GM19239 (cell line): ENCODE measurements at places on chromosomes 11 and 22.

DNA sequence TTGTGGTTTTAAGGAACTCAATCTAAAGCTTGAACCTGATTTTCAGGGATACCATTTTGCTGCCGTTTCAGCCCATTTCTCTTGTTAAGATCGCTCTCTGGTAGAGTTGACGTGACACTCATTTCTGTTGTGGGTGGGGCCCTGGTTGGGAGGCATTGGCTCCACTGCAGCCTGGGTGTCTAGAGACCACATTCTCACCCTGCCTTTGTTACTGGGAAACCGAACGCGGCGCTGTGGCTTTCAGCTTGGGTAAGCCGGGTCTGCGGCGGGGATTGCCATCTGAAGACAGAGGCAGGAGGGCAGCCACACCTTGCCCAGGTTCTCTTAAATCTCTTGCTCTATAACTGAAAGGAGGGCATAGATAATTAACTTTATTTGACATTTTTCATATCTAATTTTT is 3.2 kb downstream of the EHF start:
- DNase-seq, result no peak

GRCh38 chr11:66562275-66562674 is 6.1 kb downstream of the CTSF start:
- no peak for DNase-seq

DNA sequence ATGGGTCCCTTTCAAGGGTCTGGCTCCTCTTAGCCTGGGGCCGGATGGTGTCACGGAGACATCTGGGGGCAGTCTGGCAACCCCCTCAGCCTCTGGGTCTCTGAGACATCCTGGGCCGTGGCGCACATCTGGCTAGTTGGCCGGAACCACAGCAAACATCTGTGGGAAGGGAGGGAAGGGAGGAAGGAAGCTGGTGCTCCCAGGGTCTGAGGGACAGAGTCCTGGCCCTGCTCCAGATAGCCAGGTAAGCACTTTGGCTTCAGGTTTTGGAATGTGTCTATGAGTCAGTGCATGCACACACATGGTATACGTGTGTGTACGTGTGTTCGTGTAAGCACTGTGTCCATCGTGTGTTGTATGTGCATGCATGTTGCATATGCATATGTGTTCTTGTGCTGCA is 225.1 kb downstream of the MN1 start:
- no peak for DNase-seq

- no peak for DNase-seq
These were observed 30.3 kb downstream of the TRIM66 start for GRCh38 chr11:8652140-8652539.

- DNase-seq, result no peak
These were observed 91.5 kb downstream of the PHF21B start for GRCh38 chr22:44918166-44918924.

GRCh38 chr11:78572394-78572793 is 2.3 kb downstream of the NARS2 start:
- DNase-seq, result no peak

DNA sequence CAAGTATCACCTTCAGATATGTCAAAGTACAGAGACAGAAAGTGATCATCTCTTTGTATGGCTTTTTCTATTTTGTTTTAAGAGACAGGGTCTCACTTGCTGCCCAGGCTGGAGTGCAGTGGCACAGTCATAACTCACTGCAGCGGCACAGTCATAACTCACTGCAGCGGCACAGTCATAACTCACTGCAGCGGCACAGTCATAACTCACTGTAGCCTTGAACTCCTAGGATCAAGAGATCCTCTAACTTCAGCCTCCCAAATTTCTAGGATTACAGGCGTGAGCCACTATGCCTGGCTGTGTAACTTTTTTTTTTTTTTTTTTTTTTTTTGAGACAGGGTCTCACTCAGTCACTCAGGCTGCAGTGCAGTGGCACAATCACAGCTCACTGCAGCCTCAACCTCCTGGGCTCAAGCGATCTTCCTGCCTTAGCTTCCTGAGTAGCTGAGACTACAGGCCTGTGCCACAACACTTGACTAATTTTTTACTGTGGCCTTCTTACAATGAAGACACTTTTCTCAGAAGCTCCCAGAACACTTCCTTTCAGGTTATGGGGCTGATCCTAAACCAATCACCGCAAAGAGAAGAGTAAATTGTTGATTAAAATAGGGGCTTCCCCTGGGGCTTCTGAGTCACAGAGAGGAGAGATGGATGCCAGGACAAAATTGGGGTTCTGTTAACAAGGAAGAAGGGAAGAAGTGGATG is 9.0 kb upstream of the HIKESHI start:
- no peak for DNase-seq

DNA sequence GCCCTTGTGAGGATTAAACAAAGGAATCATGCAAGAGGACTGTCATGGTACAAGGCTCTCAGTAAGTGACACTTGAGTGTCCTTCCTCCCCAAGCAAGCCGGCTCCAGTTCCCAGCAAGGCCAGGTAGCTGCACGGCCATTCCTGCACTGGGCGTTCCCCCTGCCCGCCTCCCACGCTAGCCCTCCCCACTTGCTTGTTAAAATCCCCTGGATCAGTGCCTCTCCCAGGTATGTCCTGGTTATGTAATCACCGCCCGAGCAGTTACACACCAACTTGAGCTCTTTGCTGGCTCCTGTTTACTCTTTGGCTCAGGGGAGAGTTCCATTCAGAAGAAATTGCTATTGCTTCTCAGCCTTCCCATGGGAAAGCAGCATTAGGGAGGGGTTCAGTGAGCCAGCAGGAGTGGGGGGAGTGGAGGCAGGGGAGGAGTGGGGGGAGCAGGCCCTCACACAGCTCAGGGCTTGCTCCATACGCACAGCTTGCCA is 19.4 kb upstream of the MYEOV start:
- DNase-seq, result no peak

GRCh38 chr11:83238111-83238510 is 44.6 kb downstream of the ANKRD42 start:
- DNase-seq, result no peak

GRCh38 chr22:45925811-45926351 is 51.1 kb downstream of the WNT7B start:
- DNase-seq, result no peak

GRCh38 chr11:2428322-2428795 is 16.0 kb downstream of the TRPM5 start:
- peak; percentile 67 for DNase-seq

DNA sequence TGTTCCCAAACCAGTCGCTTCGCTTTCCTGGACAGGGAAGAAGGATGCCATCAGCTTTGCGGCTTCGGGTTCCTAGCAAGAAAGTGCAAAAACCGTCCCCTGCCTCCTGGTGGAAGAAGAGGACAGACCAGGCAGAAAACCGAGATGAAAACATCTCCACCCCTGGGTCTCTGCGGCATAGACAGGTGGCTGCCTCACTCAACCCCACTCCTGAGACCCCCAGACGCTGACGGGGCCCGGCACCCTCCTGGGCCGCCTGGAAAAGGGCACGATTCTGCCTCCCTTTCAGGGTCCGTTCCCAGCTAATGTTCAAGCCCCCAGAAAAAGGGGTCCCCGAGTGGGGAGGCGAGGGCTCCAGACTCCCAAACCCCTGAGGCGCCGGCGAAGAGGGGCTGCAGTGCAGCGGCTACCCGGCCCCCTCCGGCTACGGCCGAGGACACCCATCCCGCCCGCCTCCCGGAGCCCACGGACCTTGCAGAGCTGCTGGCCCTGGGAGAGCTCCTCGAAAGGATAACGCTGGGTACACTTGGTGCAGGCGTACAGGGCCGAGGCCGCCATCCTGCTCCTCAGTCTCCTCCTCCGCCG is 569 bp downstream of the FAM76B start:
- DNase-seq, result no peak

- DNase-seq, result no peak
These were observed 1458.1 kb upstream of the TENM4 start for GRCh38 chr11:80898910-80899309.

DNA sequence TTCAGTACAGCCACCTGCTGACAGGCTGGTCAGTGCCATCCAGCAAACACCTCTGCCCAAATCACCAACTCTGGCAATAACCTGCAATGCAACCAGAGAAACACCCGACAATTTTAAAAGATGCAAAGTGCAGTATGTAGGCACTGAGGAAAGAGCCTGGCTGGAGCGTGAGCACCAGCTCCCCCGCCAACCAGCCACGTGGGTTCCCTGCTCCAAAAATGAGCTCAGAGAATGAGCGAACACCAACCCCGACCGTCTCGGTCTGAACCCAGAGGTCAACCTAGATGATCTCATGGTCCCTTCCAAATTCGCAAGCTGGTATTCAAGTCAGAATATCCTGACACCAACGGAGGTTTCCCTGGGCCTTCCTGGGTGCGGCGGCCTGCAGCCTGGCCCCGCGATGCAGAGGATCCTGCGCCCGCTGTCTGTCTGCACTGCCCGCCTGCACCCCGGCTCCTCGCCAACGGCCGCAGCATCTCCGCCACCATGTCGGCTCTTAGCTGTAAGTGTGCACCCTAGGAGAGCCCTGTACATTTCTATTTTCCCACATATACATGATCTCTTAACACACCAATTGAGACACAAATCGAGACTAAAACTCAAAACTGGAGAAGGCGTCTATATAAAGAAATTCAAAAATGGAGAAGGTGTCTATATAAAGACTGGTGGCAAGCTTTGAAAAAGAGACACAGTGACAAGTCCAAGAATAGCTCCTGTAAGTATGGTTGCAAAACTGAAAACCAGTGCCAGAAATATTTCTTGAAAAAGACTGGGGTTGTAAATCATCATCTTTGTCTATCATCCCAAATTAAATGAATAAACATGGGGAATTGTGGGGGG is 22.8 kb downstream of the TMEM184B start:
- no peak for DNase-seq

- DNase-seq, result no peak
These were observed 9.5 kb upstream of the RFPL3 start for GRCh38 chr22:32348031-32348611.

GRCh38 chr11:38948392-38948791 is 2350.4 kb upstream of the RAG2 start:
- DNase-seq, result no peak

DNA sequence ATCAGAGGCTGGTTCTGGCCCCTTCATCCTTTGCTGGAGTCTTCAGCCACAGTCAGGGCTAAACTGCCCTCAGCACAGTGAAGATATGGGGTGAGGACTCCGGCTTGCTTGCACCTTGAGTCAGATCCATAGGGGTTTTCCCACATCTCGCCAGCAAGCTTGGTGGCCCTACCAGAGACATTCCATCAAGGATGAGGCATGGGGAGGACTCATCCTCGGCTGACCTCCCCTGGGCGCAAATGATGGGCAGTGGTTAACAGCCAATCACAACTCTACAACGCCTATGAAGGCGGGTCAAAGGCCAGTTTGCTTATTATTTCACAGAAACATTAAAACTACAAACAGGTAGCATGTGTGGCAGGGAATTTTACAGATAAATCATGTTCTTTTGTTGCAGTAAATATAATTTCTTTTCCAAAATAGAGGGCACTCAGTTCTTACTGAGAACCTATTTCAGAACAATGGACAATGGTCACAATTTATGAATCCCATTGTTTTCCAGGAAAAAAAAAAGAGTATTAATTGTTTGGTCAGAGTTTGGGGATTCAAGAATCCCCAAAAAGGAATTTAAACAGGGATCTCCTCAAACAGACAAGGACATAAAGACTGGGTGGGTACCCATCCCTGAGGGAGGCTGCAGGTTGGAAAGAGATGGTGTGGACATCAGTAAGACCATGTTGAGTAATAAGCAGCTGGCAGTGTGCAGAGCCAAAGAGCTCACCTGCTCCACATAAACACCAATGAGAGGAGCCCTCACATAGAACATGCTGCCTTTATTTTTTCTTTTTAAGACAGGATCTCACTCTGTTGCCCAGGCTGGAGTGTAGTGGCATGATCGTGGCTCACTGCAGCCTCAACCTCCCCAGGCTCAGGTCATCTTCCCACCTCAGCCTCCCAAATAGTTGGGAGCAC is 14.8 kb downstream of the PLAAT3 start:
- DNase-seq, result no peak

DNA sequence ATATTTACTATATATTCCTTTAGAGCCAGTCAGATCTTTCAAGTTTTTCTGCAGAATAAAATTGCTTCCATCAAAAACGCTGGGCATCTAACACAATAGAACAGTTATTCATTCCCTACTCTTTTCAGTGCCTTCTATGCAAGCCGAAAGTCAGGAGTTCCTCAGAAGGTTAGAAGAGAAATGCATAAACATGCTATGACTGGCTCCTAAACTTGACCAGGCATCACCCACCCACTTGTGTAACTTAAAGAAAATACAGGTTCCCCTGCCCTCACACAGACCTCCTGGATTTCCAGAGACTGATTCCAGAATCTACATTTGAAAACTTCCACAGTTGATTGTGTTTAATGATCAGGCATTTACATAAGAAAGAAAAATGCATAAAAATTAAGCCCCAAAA is 19.3 kb upstream of the ARHGAP32 start:
- no peak for DNase-seq

DNA sequence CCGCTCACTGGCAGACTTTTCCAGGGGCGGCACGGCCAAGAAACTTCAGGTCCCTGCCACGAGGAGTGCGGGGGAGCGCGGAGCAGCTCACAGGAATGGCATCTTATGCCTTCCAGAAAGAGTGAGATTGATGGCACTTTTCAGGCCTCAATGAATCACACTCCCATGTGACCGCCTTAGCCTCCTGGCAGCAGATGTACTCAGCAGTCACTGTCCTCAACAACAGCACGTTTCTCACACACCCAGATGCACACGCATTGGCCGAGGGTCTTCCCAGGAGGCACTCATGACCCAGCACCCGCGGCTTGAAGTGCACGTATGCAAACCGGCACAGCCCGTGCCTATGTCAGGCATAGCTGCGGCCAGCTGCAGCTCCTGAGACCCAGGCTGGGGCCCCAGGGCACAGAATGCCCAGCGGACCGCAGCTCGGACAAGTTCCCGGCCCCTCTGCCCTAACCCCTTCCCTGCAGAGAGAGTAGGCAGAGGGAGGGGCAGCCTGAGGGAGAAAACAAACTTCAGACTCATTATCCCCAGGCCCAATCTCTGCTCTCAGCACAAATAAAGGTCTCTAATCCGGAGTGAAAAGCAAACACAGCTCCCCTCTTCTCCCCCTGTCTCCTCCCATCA is 48.3 kb downstream of the RPUSD4 start:
- DNase-seq, result no peak

GRCh38 chr11:73234471-73235181 is 16.5 kb downstream of the P2RY2 start:
- no peak for DNase-seq

DNA sequence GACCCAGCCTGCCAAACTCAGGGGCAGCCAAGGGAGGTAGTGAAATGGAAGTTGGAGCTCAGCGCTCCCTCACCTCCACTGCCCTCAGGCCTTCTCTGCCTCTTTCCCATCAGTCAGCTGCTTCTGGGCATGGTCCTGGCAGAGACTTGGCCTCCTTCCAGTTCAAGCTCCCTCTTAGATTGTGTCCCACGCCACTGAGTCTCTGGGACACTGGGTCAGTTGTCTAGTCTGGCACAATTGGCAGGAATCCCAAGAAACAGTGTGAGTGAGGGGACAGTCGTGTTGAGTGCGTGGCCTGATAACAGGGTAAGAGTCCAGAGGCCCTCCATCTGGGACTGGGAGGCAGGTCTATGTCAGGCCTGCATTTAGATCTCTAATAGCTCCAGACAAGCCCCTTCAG is 7.1 kb upstream of the SLC35E4 start:
- DNase-seq, result no peak

DNA sequence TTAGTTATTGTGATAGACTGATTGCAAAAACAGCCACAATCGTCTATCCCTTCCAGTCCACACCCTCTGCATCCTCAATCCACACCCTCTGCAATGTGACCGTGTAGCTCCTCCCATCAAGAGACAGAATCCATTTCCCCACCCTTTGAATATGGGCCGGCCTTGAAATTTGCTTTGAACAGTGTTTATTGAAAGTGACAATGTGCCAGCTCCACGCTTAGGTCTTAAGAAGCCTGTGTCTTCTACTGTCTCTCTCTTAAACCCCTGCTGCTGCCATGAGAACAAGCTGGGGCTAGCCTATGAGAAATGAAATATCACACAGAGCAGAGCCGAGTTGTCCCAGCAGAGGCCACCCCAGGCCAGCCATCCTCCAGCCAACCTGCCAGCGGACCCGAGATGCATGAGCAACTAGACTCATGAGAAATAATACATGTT is 22.3 kb upstream of the MICAL2 start:
- no peak for DNase-seq
